Fibroblast of gingiva (primary cell): ENCODE measurements at places on chromosomes 3 and 15.

DNA sequence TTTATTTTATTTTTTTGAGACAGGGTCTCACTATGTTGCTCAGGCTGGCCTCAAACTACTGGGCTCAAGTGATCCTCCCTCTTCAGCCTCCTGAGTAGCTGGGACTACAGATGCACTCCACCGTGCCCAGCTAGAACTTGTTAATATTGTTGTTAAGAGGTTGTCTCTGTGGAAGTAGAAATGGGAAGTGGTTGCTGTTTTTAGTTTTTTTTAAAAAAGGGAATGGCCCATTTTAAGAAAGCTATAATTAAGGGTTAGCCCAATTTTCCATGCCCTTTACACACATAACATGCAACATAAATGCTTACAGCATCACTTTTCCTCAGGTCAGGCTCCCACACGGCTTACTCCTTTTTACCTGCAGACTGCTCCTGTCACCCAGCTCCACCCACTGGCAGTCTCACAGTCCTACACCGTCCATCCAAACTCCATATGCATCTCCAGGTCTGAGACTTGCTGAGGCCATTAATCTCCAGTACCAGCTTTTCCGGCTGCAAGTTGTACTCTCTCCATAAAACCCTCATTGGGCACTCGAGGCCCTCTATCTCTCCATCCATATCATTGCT lies 19.8 kb downstream of the MORC1 start:
- DNase-seq, result no peak

DNA sequence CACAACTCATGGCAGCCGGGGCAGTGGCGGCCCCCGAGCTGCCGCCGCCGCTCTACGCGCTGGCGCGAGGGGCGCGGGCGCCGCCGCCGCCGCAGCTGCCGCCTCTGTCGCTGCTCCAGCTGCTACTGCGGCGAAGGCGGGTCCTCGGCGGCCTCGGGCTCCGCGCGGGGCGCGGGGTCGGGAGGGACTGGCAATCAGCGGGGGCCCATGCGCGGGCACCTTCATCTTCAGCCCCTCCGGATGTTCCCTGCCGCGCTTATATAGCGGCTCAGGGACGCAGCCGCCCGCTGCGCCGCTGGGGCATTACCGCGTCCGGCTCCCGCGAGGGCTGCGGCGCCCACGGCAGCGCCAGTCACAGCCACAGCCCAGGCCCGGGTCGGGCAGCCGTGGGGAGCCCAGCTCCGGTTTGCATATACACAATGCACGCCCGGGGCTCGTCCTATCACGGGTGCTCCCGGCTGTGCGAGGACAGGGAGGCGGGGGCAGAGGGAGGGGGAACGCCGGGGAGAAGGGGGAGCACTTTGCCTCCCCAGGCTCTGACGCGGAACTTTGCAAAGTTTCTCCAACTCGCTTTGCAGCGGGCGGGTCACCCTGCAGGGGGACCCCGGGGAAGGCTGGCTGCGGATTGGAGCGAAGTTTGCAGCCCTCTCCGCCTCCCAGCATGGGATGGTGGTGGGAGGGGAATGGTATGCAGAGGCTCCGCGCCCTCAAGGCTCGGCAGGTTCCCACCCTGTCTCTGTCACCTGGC lies at the start of gene VGLL3:
Gene VGLL3 (minus strand): TSS at position 416 of the 748 bp plus-strand sequence. CDS start 406 bp downstream, at position 10.
- DNase-seq, result peak; percentile 96

- DNase-seq, result no peak
Measured at GRCh38 chr3:194766845-194767244, 81.2 kb downstream of the FAM43A start.

DNA sequence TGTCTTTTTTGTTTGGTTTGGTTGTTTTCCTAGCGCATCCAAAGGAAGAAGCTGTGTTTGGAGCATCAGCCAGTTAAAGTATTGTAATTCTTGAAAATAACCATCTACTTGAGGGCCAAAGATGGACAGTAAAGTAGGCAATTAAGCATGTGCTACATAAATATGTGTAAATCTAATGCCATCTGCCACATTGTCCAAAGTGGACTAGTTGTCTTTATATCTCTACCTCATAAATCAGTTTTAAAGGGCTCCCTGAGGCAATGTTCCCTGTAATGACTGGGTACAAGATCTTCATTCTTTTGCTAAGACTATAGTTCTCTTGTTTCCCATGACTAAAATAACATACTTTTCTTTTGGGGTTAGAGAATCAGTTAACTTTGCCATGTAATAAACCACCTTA lies 460.0 kb upstream of the RARB start:
- no peak for DNase-seq

- DNase-seq, result no peak
Measured at GRCh38 chr3:115469649-115470048, 153.7 kb upstream of the GAP43 start.

DNA sequence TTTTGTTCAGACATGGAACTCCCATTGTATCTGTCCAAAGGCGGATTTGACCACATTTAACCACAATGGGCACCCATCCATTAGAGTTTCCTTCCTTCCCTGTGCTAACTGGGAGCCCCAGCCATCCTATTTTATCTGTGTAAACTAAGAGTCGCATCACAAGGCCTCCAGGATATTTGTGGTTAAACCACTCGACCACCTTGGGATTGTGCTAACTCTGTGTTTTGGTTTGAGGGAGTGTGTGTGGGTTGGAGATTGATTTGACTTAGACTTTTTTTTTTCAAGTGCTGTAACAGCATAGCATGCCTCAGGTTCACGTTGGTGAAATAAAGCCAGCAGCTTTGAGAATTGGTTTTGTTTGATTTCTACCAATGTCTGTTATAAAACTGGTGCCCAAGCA lies 100.4 kb upstream of the TP63 start:
- no peak for DNase-seq

DNA sequence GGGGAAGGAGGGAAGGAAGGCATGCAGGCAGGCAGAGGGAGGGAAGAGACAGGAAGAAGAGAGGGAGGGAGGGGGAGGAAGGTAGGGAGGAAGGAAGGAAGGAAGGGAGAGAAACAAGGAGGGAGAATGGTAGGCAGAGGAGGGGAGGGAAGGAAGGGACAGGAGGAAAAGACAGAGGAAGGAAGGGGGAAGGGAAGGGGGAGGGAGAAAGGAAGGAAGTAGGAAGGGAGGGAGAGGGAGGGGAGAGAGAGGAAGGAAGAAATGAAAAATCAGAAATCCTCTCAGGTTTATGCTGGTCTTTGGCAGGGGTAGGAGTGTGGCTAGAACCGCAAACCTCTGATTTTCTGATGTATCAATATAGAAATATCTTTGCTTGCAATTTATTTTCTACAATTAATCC lies 4.2 kb downstream of the PRTG start:
- no peak for DNase-seq

GRCh38 chr15:71048913-71049675 lies 66.2 kb upstream of the THSD4 start:
- peak; percentile 62 for DNase-seq

DNA sequence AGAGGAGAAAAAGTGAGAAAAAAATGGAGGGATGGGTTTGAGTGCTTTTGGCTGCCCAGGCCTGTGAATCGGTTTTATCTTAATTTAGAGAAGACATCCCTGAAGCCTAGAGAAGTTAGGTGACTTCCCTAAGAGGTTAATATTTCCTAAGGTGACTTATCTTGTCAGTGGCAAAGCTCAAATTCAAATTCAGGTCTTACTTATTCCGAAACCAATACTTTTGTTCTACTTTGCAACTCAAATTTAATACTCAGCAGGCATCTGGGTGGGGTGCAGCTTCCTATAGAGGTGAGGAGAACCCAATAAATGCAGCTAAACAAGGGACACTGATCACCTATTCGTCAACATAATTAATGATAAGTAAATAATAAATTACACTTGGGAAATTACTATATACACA lies 54.9 kb upstream of the MYRIP start:
- DNase-seq, result no peak

GRCh38 chr3:21991061-21991460 lies 240.1 kb upstream of the ZNF385D start:
- DNase-seq, result no peak

DNA sequence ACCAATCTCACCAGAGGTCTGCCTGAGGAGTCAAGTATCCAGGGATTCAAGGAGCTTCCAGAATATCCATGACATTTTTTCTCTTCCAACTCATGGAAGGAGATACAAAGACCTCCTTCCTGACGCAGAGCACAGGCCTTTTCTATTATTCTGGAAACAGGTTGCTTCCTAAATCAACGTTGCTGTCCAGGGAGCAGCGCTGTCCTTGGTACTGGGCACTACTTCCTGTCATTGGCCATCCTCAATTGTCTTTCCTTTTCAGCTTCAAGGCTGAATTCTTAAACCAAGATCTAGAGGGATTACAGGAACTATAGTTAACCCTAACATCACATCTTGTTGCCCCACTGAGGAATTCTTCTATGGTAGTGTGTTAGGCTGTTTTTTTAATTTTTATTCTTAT lies 50.4 kb upstream of the TBC1D21 start:
- no peak for DNase-seq

DNA sequence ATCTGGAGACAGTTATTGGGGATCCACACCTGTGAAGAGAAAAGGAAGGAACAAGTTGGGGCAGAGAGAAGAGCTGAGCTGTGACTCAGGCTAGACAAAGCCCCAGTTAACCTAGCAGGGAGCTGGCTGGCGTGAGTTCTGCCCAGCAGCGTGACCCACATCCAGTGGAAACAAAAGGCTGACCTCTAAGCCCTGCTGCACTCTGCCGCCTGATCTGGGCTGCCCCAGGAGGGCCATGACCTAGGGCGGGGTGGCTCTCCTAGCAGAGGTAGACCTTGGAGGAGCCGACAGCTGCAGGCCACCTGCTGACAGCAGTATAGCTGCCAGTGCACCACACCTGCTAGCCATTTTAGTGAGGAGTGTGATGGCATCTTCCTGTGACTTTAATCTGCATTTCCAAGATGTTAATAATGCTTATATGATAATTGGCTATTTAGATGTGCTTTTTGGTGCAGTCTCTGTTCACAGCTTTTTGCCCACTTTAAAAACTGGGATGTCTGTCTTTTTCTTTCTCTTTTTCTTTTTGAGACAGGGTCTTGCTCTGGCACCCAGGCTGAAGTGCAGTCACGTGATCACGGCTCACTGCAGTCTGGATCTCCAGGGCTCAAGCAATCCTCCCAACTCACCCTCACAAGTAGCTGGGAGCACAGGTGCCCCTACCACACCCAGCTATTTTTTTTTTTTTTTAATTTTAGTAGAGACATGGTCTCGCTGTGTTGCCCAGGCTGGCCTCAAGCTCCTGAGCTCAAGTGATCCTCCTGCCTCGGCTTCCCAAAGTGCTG lies 78.1 kb downstream of the LSM3 start:
- DNase-seq, result no peak

GRCh38 chr3:144380849-144381248 lies 409.2 kb downstream of the DIPK2A start:
- no peak for DNase-seq

GRCh38 chr3:71064291-71064955 lies 519.1 kb downstream of the FOXP1 start:
- DNase-seq, result peak; percentile 73

- no peak for DNase-seq
Measured at GRCh38 chr15:72796210-72796514, 12.6 kb upstream of the ADPGK start.

DNA sequence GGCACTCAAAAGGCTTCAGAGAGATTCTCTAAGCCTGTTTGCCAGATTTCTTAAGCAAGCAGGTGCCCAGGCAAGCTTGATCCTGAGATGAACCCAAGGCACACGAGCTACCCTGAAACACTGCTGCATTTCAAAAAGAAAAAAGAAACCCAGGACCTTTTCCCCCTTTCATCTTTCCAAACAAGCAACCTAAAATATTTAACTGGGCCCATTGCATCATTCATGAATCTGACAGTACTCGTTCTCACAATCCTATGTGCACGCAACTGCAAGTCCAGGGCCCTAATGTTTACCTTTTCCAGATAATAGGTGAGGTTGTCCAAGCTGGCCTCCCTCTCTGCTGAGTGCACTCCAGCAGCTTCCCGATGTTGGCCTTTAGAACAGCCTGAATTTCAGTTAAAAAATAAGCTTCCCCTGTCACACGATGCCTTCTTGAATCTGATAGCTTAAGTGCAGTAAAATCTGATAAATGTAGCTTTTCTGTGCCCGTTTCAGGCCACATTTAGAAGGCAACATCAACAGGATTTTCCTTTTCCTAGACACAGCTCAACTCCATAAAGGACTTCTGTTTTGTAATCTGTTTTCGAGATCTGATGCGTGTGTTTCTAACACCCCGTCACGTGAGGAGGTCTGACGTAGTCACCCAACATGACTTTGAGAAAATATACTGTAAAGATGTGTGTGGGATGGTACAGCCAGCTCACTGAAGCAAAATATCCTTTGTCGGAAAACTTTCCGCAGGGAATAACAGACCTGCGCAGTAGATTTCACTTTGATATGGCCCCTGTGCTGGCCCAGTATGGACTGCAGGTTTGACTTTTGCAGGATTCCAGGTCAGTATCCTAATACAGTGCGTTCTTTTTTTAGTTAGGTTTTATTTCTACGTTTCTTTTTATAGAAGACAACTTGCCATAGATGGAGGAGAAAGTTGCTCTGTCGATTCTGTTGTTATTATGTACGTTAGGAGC lies 55.1 kb upstream of the RASA2 start:
- DNase-seq, result no peak

- DNase-seq, result peak; percentile 66
Measured at GRCh38 chr3:30401971-30402370, 204.4 kb upstream of the TGFBR2 start.

DNA sequence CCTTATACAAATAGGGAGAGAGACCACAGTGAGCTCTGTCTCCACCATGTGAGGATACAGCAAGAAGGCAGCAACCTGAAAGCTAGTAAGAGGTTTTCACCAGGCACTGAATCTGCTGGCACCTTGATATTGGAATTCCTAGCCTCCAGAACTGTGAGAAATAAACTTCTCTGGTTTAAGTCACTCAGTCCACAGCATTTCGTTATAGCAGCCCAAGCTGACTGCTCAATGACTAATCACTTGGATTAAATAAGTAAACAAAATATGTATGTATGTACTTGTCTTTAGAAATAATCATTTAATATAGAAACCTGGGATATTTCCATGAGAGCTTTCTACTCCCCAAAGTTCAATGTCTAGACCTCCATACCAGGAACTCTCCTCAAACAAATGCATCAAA lies 162.0 kb downstream of the IMPG2 start:
- no peak for DNase-seq

- peak; percentile 77 for DNase-seq
Measured at GRCh38 chr15:77944002-77944867, 133.3 kb downstream of the TBC1D2B start.

DNA sequence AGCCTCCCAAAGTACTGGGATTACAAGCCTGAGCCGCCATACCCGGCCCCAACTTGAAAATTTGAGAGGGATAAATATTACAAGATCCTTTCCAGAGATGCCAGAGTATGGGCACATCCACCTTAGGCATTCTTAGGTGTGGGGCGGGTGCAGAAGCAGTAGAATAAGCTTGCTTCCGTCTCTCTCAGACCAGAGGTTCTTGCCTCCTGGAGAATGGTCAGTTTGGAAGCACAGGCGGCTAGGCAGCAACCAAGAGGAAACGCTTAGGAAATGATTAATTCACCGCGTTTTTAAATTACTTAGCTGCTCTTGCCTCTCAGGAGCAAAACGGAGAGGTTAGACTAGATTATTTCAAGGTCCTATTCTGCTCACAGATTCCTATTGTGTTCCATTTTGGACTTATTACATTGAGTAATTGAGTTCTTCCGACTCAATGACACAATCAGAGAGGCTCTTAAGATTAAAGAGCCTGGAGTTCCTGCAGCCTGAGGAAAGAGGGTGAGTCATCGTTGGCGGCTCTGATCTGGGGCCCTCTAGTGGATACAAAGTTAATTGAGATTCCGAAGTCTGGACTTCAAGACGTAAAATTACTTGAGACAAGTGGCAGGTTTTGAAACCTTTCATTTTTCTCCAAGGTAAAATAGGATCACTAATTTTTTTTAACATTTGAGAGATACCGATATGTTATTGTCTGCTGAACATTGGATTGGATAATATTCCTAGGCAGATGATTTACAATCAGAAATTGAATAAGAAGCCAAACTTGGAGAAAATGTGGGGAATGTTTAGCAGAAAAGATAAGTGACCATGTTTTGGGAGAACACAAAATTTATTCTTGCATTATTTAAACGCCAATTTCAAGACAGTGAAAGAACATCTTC lies 5.8 kb upstream of the TOPAZ1 start:
- peak; percentile 84 for DNase-seq
